ENCODE measurements at places on chromosomes 16 and 17. TPM values are rescaled to one million over a fixed set of nuclear protein-coding genes. Genes with fewer than 3 reads are reported as not detected.
A peak's percentile ranks its signal among the peaks of the same experiment; 100 is the strongest.

- DNase-seq = no peak
Observed at GRCh38 chr17:15947976-15948752, 3.2 kb downstream of the ADORA2B start.

DNA sequence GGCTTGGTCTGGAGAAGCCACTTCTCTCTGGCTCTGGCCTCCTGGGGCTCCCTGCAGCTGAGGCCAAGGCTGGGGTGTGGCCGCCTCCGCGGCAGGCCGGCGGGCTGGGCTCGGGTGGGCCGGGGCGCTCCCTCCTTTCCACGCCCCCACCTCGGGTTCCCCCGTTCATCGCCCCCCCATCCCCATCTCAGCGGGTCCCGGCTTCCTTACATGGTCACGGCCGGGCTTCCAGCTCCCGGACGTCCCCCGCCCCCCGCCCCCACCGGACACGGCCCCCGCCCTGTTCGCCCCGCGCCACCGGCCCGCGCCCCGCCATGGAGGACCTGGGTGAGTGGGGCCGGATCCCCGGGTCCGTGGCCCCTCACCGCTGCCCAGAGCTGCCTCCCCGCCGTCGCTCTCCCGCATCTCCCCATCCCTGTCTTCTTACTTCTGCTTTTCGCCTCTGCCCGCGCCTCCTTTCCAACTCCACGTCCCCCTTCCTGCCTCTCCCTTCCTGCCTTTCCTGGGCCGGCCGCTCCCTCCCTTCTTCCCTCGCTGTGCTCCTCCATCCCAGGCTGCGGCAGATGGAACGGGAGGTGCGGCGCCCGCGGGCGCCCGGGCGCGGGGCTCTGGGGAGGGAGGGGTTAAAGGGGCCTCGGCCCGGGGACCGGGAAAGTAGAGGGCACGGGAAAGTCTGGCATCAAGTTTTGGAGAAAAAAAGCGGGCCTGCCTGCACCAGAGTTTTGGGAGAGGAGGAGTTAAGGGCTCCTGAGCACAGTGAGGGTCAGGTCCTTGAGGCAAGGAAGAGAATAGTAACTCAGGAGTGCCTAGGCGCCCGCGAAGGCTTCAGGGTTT is at the start of gene TGFB1I1:
Gene TGFB1I1, plus strand, starts transcription at position 278 of the 834 bp plus-strand sequence. Its CDS starts 37 bp downstream, at position 315.
- no peak for DNase-seq

The ROGDI gene
- 30.8 TPM for total RNA-seq

- no peak for DNase-seq
Observed at GRCh38 chr16:54928016-54928356, 2.7 kb upstream of the IRX5 start.

The NPIPB6 gene
- not detected for total RNA-seq

GRCh38 chr16:24141466-24141865 is 114.7 kb upstream of the CACNG3 start:
- DNase-seq = no peak

DNA sequence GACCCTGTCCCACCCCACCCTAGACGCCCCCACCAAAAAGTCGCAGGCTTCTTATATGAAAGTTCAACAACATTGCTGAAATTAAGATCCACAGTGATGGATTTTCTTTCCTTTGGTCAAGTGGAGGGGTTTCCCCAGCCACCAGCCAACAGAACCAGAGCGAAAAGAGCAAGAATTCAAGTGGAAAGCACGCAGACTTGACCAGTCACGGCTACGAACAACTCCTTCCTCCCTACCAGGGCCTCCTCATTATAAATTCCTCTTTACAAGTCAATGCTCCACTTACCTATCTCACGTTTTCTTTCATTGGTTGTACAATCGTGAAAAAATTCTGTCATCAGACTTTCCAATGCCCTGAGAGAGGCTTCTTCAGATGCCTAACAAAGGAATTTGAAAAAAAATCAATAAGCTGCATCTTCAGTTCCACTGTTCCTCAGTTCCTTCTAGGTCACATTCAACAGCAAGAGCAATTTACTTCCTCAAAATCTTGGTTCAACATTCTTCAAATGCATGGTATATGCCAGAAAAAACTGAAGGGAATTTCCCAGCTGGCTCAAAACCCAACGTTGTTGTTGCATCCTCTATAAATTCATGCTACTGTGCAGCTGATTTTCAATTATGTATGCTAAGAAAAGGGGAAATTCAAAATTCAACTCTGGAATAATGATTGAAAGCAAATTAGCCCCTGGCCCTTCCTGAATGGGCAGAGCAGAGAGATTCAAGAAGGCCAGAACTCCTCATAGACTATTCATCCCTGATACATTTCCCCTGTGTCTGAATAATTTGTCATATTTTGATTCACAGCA is 30.9 kb downstream of the XPO6 start:
- DNase-seq = peak; percentile 52

GRCh38 chr17:67392111-67392510 is 15.0 kb downstream of the PITPNC1 start:
- DNase-seq = no peak

- DNase-seq = no peak
Observed at GRCh38 chr16:67246756-67247191, 507 bp downstream of the FHOD1 start.

DNA sequence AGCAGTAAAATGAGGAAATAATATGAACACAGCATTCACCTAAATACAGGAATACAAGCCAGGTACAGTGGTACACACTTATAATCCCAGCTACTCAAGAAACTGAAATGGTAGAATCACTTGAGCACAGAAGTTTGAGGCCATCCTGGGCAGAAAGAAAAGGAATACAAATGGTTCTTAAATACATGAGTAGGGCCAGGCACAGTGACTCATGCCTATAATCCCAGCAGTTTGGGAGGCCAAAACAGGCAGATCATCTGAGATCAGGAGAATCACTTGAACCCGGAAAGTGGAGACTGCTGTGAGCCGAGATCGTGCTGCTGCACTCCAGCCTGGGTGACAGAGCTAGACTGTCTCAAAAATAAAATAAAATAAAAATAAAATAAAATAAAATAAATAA is 23.0 kb upstream of the SMG8 start:
- no peak for DNase-seq

GRCh38 chr17:50144355-50144754 is 6.1 kb downstream of the PPP1R9B start:
- DNase-seq = no peak

GRCh38 chr16:68000450-68000849 is 1.2 kb upstream of the DPEP2 start:
- DNase-seq = peak; percentile 72

The CTRB1 gene
- total RNA-seq = not detected

The KRTAP3-2 gene
- not detected for total RNA-seq

DNA sequence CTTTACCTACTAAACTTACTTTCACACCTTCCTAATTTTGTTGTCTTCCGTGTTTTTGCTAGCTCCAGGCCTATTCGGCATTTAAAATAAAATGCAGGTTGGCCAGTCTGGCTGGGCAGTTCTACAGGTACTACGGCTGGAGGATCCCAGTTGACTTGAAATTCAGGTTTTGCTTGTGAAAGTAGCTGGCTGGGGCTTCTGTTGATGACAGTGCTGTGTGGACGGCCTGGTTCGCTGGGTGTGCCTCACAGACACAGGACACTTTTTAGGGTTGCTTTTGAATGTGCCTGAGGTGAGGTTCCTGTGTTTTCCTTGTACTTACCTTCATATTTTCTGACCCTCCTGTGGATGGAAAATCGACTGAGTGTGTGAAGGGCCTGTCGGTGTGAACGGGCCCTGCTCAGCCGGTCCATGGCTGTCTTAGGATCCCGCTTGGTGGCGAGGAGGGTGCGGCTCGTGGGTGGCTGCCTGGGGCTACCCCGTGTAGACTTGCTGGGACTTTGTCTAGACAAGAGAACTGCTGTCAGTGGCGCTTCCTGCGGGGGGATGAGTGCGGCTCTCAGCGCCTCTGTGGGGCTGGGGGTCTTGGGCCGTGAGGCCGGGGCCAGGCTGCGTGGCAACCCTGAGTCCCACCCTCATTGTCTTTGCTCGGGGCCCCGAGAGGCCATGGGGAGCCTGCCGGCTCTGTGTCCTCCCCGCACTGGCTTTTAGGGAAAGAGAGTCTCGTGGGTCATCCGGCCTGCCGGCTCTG is 18.7 kb upstream of the ZNF750 start:
- no peak for DNase-seq

The RAB11FIP4 gene
- total RNA-seq = not detected

DNA sequence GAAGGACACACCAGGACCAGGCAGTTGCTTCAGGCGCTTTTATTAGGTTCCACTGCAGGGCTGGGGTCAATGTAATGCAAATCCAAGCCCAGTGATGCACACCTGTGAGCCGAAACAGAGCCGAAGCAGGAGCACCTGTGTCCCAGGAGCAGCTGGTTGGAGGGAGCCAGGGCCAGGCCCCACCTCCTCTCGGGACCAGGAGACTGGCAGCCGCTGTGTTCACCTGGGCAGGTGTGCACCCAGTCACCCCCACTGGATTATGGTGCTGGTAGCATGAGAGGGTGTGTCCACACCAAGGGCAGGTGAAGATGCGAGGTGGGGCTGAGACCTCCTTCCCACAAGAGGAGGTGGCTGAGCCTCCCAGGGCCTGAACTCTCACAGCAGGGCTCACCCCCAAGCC is 4.7 kb upstream of the FAAP100 start:
- DNase-seq = no peak

DNA sequence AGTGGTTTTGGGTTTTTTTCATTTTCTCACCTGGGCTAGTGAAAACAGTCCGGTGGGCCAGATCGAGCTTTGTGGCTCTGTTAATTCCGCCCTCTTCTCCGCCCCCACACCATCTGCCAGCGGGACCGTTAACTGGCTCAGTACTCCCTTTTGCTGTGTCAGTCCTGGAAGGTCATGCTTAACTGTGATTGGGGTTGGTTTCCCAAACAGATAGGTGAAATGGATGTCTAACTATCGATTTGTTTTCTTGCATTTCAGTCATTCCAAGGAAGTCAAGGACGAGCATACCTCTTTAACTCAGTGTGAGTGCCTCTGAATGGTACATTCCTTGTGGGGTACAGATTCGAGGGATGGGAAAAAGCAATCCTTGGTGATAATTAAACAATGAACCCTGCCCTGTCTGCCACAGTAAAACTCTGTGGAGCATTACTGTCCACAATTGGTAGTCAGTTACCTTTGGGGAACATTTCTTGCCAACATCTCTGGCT is 56.7 kb downstream of the YPEL2 start:
- no peak for DNase-seq

GRCh38 chr16:74291577-74292208 is 4.9 kb upstream of the PSMD7 start:
- no peak for DNase-seq

DNA sequence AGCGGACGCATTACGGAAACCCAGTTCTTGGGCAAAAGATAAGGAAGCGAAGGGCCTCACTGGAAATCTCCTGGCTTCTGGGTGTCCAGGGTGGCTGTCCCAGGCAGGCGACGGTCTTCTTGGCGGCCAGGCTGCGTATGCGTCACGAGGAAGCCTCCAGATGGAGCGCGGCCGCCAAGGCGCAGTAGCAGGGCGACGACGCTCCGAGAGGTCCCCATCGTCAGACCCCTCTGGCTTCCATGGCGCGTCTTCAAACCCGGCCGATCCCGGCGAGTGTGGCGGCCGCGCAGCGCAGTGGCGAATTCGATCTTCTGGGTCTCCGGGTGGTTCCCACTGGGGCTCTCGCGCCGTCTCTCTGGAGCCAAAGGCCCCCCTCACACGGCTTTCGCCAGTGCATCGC is 13.8 kb upstream of the ANKRD40CL start:
- DNase-seq = no peak

DNA sequence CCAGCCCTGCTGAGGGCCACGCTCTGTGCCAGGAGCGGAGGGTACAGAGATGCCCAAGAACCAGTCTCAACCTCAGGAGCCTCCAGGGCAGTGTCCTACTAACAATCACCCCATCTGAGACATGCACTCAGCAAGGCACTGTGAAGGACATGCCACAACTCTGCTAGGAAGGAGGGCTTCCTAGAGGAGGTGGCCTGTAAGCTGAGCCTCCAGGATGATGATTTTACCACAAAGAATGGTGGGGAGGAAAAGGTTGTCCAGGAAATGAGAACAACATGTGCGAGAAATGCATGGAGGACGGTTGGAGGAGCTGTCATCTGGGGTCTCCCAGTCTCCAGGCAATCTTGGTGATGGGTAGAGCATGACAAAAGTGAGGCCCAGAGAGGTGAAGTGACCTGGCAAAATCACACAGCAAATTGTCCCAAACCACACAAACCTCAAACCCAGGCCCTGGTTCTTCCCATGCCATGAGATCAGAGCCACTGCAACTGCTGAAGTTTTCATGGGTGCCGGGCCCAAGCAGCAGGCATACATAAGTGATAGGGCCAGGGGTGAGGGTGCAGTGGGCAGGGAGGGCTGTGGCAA is 30.5 kb downstream of the CNGB1 start:
- no peak for DNase-seq

DNA sequence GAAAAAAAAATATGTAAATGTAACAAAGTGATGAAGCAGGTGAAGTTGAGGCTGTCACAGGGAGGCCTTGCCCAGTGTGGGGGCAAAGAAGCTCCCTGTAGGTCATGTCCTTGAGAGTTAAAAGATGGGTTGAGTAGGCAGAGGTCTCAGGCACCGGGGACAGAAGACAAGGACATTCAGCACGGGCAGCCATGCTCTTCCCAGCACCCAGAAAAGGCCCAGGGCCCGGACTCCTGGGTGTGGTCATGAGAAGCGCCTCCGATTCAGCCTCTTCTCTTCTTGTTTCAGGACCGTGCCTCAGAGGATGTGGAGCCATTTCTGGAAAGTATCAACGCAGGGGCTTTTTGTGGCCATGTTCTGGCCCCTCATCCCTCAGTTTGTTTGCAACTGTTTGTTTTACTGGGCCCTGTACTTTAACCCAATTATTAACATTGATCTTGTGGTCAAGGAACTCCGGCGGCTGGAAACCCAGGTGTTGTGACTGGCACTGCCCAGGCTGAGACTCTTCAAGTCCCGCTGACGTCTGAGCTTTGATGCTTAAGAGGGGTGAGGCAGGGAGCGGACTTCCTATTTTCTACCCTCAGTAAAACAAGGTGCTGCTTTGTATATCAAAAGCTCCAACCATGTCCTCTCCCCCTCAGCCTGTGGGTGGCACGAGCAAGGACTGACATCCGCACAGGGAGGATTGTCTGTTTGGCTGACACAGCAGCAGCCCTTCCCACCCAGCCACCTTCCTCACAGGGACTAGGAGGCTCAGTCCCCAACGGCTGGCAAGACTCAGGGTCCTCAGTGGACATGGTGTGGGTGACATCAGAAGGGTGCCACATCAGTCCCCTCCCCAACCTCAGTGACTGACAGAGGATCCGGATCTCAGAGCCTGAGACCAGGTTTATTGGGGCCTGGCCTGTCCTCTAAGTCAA is 26.5 kb downstream of the PLA2G10 start:
- DNase-seq = no peak

The GDPD3 gene
- total RNA-seq = 1.4 TPM

- DNase-seq = no peak
Observed at GRCh38 chr17:3603119-3603869, 5.9 kb downstream of the TRPV1 start.

GRCh38 chr17:50806141-50806643 is 29.2 kb upstream of the WFIKKN2 start:
- no peak for DNase-seq

GRCh38 chr16:84045001-84045817 is 2.6 kb upstream of the SLC38A8 start:
- no peak for DNase-seq

Data from dermis microvascular lymphatic vessel endothelial cell (primary cell).